ENCODE measurements at places on chromosomes 12 and 14.

DNA sequence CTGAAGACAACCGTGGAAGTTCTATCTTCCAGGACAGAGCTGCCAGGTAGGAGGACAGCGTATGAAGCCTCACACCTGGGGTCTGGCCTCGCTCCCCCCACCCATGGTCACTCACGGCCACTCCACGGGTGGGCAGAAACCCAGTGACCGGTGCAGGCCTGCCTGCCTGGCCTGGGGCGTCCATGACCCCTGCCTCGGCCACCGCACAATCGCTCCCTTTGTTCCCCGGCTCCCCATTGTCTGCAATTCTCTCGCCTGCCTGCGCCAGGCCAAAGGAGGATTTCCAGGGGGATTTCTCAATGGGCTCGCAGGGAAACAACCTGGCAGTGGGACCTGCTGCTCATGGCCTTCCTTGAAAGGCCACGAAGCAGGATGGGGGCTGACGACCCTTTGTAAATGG is 22.6 kb downstream of the CCDC85C start:
- DNase-seq: no peak

DNA sequence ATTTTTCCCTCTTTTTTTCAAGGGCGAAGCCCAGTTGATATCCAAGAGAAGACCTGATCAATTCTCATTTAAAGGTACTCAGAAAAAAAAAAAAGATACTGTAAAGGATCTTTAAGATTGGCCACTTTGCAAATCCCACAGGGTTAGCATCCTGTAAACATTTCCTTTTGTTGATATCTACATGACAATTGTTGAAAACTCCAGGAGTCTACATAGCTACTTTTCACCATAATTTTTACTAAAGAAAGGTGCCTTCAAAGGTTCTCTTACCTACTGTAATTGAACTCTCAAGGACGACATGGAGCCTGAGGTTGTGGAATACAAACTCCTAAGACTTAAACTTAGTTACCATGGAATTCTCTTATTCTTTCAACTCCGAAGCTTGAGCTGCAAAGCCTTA is 125.5 kb downstream of the HECTD4 start:
- no peak for DNase-seq

DNA sequence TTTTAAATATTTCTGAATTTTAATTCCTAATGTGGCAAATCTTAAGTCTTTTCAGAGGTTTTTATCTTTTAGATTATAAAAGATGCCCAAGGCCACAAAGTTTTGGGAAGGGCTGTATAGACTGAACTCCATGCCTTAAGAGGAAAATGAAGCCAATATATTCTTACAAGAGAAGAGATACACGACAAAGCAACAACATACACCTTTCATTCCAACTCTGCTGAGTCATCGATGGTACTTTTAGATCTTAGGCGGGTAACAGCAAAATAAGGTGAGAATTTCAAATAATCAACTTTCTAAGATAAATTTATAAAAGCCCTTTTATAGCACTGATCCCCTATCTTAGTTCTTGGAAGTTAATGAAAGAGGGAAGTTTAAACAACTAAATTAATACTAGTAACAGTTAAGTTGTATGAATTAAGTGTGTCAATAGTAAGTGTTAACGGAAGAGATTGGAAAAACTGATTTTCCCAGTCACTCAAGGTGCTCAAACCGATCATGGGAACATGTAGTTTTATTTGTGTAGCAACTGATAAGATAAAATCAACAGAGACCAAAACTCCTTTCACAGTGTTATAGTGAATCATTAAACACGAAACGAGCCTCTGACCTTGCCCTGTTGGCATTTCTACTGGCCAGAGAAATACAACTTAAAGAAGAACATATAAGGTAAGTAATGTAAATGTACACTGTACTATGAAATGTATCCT is 18.8 kb upstream of the PIK3C2G start:
- DNase-seq: no peak

- DNase-seq: no peak
Observed at GRCh38 chr12:17015501-17015900, 409.5 kb upstream of the LMO3 start.

GRCh38 chr14:102565331-102565887 is 27.0 kb upstream of the RCOR1 start:
- no peak for DNase-seq

Measured in stimulated activated CD4-positive, alpha-beta T cell treated with anti-CD3 and anti-CD28 coated beads, TNF-alpha, amount 100 ng/mL, for 1 hour (primary cell).